A549 treated with CORT108297 at 1 μM for 4 hours (cell line): ENCODE measurements at places on chromosomes 2 and 18. TPM values are rescaled to one million over a fixed set of nuclear protein-coding genes. Genes with fewer than 3 reads are reported as not detected.

The EML4 gene
- total RNA-seq = 24.4 to 29.6 TPM (median 28.2 TPM) in 5 replicates

The TCF23 gene
- not detected in 5 replicates for total RNA-seq

The SERPINB10 gene
- not detected in 5 replicates for total RNA-seq

The NEU2 gene
- not detected in 5 replicates for total RNA-seq

The STAT4 gene
- 3.2 to 4.2 TPM (median 3.7 TPM) in 5 replicates for total RNA-seq

The CFC1 gene
- not detected in 5 replicates for total RNA-seq

The CHN1 gene
- 16.3 to 21.7 TPM (median 19.4 TPM) in 5 replicates for total RNA-seq

The EVX2 gene
- total RNA-seq = not detected in 5 replicates

The MRPL44 gene
- 45.5 to 53.4 TPM (median 47.2 TPM) in 5 replicates for total RNA-seq

The ERMN gene
- total RNA-seq = not detected in 5 replicates

The PTMA gene
- 1,439 to 1,763 TPM (median 1,540 TPM) in 5 replicates for total RNA-seq

The TCF7L1 gene
- 6.7 to 9.5 TPM (median 9.2 TPM) in 5 replicates for total RNA-seq

The SALL3 gene
- not detected in 5 replicates for total RNA-seq

The C2orf80 gene
- not detected in 5 replicates for total RNA-seq

The NEMP2 gene
- total RNA-seq = 4.9 to 9.6 TPM (median 7.5 TPM) in 5 replicates

The TAF1B gene
- 20.8 to 41.4 TPM (median 23.7 TPM) in 5 replicates for total RNA-seq

The IL36G gene
- not detected in 5 replicates for total RNA-seq

The CDK5R2 gene
- total RNA-seq = 1.6 to 3.0 TPM (median 2.4 TPM) in 5 replicates

The HOXD12 gene
- total RNA-seq = not detected in 5 replicates

The GRB14 gene
- 5.0 to 6.5 TPM (median 5.7 TPM) in 5 replicates for total RNA-seq

The SCN9A gene
- total RNA-seq = 2.8 to 5.6 TPM (median 4.5 TPM) in 5 replicates

The MOGAT1 gene
- not detected in 5 replicates for total RNA-seq

The SS18 gene
- total RNA-seq = 45.8 to 57.8 TPM (median 52.3 TPM) in 5 replicates

The CD8B2 gene
- not detected in 5 replicates for total RNA-seq

The ALPP gene
- total RNA-seq = 0.59 to 0.81 TPM (median 0.74 TPM) in 5 replicates

The ADRA2B gene
- total RNA-seq = 0.02 to 0.07 TPM (median 0.05 TPM) in 4 of 5 replicates, not detected in the other

The TGFA gene
- 5.8 to 7.6 TPM (median 6.0 TPM) in 5 replicates for total RNA-seq

The SNRPD1 gene
- total RNA-seq = 150 to 187 TPM (median 178 TPM) in 5 replicates

The MAPRE2 gene
- 13.6 to 15.8 TPM (median 14.3 TPM) in 5 replicates for total RNA-seq

The DNAJC5G gene
- total RNA-seq = not detected in 5 replicates

The NBAS gene
- 15.0 to 17.2 TPM (median 15.6 TPM) in 5 replicates for total RNA-seq

The RNF25 gene
- total RNA-seq = 42.2 to 48.9 TPM (median 44.7 TPM) in 5 replicates

The CCDC102B gene
- total RNA-seq = 0.19 to 0.58 TPM (median 0.37 TPM) in 5 replicates

The TMEM37 gene
- total RNA-seq = 1.1 to 2.1 TPM (median 1.8 TPM) in 5 replicates

The COPS9 gene
- total RNA-seq = 228 to 319 TPM (median 293 TPM) in 5 replicates
